ENCODE measurements at places on chromosomes 3 and 15.
A peak's percentile ranks its signal among the peaks of the same experiment; 100 is the strongest.

GRCh38 chr3:187012609-187013051, 82.3 kb downstream of the ST6GAL1 start:
- no peak for DNase-seq

GRCh38 chr3:181919375-181919774, 207.7 kb downstream of the SOX2 start:
- DNase-seq, result no peak

GRCh38 chr3:84965141-84965540, 6.4 kb downstream of the CADM2 start:
- DNase-seq, result no peak

DNA sequence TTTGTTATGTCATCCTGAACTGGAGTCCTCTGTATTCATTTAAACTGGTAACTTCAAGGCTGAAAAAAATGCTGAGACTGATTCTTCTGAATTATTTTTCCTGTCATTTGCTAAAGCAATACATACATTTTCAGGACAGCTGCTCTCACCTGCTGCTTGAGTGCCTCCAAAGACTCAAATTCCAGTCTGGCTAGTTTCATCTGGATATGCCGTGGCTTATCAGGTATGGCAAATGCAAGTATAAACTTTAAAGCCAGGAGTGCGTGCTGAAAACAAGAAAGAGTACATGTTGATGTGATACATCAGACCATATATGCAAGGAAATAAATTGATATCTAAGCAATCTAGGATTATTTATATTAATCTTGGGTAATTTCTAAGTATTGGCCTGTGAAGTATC, 146.1 kb downstream of the SNRK start:
- DNase-seq, result no peak

- DNase-seq, result no peak
Measured at GRCh38 chr3:140056047-140056446, 121.1 kb downstream of the CLSTN2 start.

DNA sequence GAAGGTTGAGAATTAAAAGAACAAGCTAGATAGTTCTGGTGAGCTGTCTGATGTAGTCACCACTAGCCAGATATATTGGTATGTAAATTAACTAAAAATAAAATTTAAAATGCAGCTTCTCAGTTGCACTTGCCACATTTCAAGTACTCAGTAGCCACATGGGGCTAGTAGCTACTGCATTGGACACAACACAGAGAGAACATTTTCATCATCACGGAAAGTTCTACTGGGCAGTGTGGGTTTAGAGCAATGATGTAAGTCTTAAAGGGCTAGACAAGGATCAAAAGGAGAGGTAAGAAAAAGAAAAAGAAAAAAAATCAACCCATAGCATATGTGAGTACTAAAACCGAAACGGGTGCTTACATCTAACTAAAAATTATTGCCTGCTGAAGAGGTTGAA, 282.4 kb upstream of the LRRFIP2 start:
- no peak for DNase-seq

DNA sequence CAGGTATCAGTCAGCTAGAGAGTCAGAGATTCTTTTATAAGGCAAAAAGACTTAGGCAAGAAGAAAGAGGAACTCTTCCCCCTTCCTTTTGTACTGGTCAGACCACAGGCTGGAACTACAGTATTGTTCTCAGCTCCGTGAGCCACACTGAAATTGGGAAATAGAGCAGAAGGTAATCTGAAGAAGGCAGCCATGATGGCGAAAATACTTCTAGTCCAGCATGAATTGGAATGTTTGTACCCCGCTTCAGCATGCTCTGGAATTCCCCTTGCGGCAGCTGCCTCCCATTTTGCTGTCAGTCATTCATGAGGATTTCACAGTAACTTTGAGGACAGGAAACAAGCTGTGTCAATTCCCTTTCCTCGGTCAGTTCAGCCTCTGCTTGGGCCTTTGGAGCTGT, 96.2 kb downstream of the CORO2B start:
- DNase-seq, result peak; percentile 52

GRCh38 chr3:195139091-195139875, 131.7 kb downstream of the XXYLT1 start:
- DNase-seq, result peak; percentile 51

DNA sequence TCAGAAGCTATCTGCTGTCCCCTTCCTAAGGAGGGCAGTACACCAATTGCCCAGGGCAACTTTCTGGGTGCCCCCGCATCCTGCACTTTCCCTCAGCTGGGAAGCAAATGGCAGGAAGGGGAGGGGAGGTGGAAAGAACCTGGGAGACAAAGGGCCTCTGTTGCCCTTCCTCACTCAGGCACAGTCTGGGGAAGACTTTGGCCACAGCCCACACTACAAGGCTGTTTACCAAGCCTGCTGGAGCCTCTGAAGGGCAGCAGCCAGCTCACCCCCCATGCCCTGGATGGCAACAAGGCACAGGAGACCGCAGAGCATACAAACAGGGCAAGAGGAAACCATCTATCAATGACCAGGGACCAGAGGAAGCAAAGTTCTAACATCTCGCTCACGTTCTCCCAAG, 42.4 kb downstream of the ARRDC4 start:
- DNase-seq, result no peak

DNA sequence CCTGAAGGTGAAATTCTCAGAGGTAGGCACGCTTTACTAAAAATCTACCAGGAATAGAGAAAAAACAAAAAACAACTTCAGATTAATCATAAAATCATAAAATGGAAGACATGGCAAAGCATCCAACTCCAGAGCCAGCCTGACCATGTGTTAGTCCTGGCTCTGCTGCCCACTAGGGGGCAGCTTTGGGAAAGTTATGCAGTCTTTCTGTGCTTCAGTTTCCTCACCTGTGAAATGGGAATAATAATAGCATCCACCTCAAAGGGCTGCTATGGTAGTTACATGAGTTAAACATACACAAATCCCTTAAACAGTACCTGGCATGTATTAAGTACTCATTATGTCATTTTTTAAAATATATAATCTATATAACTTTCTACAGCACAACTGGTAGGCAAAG, 52.3 kb downstream of the WNT5A start:
- peak; percentile 18 for DNase-seq

DNA sequence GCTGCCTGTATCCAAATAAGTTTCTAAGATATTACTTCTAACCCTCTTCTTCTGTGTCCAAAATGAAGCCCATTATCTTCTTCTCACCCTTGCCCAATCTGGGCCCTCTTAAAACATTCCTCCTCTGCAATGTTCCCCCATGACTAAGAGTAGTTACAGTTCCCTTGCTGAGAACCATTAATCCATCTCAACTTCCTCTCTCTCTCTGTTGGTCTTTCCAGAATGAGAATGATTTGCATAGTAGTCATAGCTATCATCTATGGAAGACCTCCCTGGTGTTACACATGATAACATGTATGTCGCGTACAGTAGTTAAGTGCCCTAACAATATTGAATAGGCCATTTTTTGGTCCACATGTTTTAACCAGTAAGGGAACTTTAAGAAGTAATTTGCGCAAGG, 177.9 kb downstream of the ANXA2 start:
- no peak for DNase-seq

DNA sequence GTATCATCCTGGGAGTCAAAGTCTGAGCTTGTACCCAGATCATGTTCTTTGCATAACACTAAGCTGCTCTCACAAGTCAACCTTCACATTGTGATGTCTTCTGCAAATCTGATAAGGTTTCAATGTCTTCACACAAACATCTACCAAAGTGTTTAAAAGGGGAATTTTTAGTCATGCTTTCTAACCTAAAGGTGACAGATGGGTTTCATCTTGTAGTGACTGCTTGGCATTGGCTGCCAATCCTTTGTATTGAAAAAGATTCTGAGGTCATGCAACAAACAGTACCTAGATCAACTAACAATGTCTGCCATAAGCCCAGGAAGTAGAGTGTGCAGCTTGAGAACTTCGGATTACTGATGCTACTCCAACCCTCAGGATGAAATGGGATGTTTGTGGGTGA, 43.6 kb upstream of the DIPK2A start:
- DNase-seq, result no peak

- DNase-seq, result no peak
Measured at GRCh38 chr3:182450942-182451787, 342.1 kb upstream of the ATP11B start.

DNA sequence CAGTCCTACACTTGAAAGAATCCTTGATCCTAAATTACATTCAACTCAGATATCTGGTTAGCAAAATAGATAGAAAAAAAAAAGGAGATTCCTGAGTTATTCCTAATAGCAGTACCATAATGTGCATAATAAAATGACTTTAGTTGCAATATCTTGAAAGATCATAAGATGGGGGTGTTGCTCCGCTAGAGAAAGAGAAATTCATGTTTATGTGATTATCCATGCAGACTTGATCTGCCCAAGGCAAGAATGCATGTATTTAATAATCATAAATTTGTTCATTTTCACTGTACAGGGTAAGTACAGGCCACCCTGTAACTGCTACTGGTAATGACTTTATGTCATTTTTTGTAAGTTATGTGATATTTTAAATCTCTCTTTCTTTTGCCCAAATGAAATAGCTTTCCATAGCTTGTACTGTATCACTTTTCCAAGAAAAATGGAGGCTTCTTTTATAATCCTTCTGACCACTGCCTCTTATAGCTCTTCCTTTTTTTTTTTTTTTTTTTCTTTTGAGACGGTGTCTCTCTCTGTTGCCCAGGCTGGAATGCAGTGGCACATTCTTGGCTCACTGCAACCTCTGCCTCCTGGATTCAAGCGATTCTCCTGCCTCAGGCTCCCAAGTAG, 84.6 kb downstream of the HCN4 start:
- DNase-seq, result no peak

DNA sequence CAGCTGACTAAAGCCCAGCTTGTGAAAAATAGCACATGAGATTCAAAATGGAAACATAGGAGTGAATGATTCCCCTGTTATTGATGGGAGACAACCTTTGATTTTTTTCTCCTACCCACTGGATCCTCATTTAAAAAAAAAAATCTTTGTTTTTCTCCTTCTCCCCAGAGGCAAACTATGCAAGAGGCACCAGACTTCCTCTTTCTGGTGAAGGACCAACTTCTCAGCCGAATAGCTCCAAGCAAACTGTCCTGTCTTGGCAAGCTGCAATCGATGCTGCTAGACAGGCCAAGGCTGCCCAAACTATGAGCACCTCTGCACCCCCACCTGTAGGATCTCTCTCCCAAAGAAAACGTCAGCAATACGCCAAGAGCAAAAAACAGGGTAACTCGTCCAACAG, 2.6 kb downstream of the CACNA1D start:
- no peak for DNase-seq

GRCh38 chr3:100993309-100993708, at the start of gene ABI3BP:
ABI3BP (minus strand) TSS chr3:100993421; CDS start chr3:100993384, 37 bp downstream.
- DNase-seq, result no peak

DNA sequence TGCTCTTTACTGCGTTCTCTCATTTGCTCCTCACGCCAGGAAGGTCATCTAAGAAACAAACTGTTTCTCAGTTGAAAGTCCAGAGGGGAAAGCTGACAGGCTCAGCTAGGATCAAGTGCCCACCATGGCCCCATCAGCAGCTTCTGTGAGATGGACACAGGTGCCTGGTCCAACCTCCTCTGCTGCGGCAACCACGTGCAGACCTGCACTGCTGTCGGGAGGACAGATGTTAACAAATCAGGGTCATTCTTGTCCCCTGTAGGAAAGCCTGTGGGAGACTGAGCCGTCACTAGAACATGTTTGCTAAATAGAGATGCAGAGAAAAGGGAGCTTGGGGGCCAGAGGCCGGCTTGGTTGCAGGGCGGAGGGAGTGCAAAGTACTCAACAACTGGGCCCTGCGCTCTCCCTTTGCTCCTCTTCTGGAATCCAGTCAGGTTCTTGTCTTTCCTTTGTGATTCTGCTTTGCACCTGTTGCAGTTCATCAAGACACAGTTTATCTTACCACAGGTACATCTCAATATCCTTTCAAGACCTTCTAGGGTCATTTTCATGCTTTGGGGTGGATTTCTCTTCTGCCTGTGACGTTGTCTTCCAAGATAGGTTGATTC, 20.9 kb downstream of the GPD1L start:
- DNase-seq, result no peak

DNA sequence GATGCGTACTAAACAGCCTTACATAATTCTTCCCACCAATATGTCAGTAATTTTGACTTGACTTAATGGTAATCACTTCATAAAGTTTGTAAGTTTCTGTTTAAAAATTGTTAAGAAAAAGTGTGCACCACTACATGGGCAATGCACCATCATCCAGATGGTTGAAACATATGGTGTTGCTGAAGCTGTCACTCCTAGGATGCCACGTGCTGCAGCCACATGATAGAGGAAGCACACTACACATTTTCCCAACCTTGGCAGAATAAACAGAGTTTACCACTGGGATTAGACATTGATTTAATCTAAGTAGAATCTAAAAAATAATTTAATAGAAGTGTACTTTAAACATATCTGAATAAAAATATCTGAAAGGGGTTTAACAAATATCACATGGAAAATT, 1209.9 kb downstream of the NSUN3 start:
- DNase-seq, result no peak

GRCh38 chr3:13123013-13123654, 49.9 kb upstream of the IQSEC1 start:
- DNase-seq, result no peak

DNA sequence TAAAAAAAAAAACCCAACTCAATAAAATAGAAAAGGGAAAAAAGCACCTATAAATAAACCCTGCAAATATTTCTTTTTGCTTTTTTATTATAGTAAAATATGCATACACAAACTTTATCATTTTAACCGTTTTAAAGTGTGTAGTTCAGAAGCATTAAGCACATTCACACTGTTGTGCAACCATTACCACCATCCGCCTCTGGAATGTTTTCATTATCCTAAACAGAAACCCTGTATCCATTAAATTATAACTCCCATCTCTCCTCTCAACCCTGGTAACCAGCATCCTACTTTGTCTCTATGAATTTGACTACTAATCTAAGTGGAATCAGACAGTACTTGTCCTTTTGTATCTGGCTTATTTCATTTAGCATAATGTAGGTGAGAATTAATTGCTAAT, 15.0 kb downstream of the CDCP1 start:
- DNase-seq, result no peak

- DNase-seq, result no peak
Measured at GRCh38 chr3:106144030-106144429, 275.2 kb upstream of the CBLB start.

- no peak for DNase-seq
Measured at GRCh38 chr3:101383156-101383575, 62.8 kb upstream of the IMPG2 start.

DNA sequence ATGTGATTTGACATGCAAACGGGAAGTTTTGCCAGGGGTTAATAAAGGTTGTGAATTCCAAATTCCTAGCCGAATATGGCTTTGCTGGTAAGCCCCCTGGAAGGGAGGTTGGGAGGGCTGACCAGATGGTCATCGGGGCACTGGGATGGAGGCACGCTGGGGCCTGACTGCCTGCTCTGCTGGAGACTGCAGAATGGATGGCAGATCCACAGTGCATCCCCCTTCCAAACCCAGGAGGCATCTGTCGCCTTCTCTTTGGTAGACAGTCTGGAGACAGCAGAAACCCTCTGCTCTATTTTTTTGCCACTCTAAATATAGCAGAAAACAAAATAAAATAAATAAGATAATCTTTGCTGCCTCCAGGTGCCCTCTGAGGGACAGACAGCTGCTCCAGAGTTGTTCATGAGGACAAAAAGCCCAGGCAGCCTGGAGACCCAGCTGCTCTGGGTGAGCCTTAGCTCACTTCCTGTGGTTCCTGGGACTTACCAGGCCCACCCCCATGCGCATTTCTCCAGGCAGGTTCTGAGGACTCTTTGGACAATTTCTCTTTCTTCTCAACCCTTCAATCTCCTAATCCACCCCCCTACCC, 6.1 kb upstream of the SPTBN5 start:
- DNase-seq, result no peak

Measured in GM13976 (cell line).